ENCODE measurements at places on chromosomes 5 and 9.

GRCh38 chr9:23621924-23622323, 204.1 kb downstream of the ELAVL2 start:
- no peak for DNase-seq

- DNase-seq, result no peak
Observed at GRCh38 chr9:6884990-6885389, 127.2 kb downstream of the KDM4C start.

DNA sequence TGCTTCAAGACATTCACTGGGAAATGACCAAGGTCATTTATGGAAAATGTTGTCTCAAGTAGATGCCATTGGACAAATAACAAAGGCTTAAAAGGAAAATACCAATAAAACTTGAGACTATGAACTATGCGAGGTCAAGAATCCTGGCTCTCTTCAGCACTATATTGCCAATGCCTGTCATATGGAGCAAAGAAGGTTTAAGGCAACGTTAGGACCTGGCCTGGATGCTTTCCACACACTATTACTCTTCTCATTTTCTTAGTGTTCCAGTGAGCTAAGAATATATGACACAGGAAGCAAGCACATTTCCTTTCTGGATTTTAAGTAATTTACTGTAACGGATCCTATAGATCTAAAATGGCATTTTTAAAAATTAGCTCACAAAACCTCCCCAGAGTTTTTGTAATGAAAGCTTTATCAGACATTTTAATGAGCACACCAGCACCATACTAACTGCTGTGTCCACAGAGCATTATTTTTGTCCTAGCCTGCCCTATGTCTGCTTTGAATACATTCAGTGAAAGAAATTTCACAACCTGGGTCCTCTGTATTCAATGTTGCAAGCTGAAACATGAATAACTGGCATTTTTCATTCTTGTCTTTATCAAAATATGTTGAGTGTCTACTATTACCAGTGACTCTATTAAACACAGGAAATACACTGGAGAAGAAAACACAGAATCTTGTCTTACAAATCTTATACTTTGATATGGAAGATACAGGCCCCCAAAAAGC, 315.6 kb downstream of the CETN3 start:
- DNase-seq, result no peak

DNA sequence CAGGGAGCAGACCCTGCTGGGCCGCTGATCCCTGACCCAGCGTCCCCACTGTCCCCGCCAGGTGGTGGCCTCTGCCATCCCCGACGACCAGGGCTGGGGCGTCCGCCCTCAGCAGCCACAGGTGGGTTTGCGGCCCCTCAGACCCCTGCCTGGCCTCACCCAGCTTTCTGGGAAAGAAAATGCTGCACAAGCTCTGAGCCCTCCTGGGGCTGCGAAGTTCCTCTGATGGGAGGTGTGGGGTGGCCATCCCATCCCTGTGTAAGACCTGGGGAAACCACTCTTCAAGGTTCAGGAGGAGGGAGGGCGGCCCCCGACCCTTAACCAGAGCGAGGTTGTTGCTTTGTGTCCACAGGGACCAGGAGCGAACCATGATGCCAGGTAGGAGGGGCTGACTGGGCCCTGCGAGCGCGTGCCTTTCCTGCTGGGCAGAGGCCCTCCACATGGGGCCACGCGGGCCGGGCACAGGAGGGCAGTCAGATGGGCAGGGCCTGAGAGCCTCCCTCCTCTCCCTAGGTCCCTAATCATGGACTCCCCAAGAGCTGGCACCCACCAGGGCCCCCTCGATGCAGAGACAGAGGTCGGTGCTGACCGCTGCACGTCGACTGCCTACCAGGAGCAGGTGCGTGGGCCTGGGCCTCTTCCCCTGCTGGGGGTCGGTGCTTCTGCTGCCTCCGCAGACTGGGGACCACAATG, 7.7 kb downstream of the NOXA1 start:
- DNase-seq, result no peak

GRCh38 chr9:119185298-119185697, 183.9 kb downstream of the BRINP1 start:
- no peak for DNase-seq

- no peak for DNase-seq
Observed at GRCh38 chr5:53543401-53543800, 17.0 kb upstream of the NDUFS4 start.

Measured in activated CD4-positive, CD25-positive, alpha-beta regulatory T cell (primary cell).